ENCODE measurements at places on chromosomes 3 and 15.
A peak's percentile ranks its signal among the peaks of the same experiment; 100 is the strongest.

GRCh38 chr3:8550611-8551010, 49.0 kb downstream of the LMCD1 start:
- DNase-seq: no peak

- no peak for DNase-seq
Measured at GRCh38 chr15:63287109-63287508, 9.7 kb downstream of the APH1B start.

- DNase-seq: no peak
Measured at GRCh38 chr3:116958291-116958690, 248.7 kb downstream of the TUSC7 start.

GRCh38 chr3:110077093-110077492, 739.7 kb upstream of the DPPA4 start:
- DNase-seq: no peak

DNA sequence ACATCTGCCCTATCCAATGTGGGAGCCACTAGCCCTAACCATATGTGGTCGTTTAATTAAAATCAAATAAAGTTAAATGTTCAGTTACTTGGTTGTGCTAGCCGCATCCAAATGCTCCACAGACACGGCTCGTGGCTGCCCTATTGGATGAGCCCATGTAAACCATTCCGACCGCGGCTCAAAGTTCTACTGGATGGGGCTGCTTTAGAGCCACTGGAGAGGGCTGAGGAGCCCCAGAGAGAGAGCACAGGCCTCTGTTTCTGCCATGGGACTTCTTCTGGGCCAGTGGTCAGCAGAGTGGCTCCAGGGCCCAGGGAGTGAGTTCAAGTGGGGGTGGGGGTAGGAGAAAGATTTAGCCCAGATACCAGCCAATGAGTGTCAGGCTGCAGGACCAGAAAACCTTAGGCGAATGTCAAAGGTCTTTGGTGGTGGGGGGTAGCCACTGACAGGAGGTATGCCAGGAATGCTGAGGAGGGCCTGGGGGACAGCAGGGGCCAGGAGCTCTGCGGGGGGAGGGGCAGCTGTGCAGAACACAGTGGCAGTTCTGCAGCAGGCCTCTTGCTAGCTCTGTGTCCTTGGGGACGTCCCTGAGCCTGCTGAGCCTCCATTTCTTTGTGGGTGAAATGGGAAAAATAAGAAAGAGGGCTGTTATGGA, 30.1 kb downstream of the SPSB4 start:
- no peak for DNase-seq

GRCh38 chr15:84659904-84660781, 2.1 kb upstream of the NMB start:
- no peak for DNase-seq

DNA sequence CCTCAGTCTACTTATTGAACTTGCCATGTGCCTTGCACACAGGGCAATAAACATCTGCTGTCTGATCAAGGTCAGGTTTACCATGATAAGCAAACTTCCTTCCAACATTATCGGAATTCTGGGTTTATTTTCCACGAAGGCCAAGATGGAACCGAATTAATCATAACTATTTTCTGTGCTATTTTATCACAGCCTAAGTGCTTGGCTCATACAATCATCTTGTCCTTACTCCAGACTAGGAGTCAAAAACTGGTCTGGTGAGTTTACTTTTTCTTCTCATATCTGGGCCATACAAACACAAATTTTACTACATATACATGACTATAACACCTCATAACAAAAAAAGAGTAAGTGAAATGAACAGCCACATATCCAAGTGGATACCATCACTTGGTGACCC, 2.3 kb downstream of the FBN1 start:
- DNase-seq: no peak

- no peak for DNase-seq
Measured at GRCh38 chr3:185931777-185932612, 5.8 kb downstream of the TRA2B start.

GRCh38 chr3:8970971-8971589, 7.8 kb upstream of the RAD18 start:
- peak; percentile 59 for DNase-seq

GRCh38 chr15:29784413-29784812, 37.9 kb downstream of the TJP1 start:
- no peak for DNase-seq

DNA sequence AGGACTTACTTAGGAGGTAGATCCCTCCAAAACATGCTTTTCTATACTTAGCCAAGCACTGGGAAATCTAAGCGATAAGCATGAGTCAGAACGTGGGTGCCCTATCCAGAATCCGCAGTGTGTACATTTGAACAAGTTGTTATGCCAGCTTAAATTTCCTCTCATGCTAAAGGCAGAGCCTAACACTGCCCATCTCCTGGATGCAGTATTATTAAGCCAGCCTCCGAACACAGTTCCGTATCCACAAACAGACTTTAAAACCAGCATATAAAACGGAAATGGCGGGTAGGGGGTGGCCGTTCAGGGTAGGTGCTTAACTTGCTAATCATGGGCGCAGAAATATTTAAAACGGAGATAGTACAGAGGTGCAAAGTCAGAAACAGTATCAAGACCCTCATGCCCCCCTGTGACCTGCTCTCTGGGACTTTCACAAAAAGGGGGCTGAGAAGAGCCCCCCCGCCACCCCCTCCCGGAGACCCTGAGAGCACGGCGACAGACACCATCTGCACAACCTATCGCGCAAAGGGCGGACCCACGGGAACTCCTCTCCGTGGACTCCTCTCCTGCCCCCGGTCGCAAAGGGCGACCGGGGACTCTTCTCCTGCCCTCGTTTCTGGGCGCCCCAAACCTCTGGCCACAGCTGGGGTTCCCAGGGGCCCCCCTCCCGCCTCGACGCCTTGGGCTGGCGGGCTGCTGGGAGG, 889 bp upstream of the LRRIQ4 start:
- peak; percentile 36 for DNase-seq

DNA sequence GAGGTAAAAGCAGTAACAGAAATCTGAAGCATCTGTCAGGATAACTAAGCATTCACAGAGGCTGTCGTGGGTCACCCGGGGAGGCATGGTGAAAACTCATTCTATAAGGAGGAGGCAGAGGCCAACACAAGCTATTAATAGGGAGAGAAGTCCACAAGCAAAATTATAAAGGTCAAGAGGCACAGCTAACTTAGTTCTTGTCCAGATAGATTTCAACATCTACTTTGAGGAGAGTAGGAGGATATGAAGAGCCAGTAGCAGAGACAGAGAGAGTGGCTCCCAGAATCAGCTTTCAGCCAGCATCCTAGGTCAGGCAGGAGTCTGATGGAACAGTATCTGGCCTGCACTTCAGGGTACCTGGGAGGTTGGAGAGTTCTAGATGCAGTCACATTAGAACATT, 95.3 kb downstream of the STAC start:
- no peak for DNase-seq

DNA sequence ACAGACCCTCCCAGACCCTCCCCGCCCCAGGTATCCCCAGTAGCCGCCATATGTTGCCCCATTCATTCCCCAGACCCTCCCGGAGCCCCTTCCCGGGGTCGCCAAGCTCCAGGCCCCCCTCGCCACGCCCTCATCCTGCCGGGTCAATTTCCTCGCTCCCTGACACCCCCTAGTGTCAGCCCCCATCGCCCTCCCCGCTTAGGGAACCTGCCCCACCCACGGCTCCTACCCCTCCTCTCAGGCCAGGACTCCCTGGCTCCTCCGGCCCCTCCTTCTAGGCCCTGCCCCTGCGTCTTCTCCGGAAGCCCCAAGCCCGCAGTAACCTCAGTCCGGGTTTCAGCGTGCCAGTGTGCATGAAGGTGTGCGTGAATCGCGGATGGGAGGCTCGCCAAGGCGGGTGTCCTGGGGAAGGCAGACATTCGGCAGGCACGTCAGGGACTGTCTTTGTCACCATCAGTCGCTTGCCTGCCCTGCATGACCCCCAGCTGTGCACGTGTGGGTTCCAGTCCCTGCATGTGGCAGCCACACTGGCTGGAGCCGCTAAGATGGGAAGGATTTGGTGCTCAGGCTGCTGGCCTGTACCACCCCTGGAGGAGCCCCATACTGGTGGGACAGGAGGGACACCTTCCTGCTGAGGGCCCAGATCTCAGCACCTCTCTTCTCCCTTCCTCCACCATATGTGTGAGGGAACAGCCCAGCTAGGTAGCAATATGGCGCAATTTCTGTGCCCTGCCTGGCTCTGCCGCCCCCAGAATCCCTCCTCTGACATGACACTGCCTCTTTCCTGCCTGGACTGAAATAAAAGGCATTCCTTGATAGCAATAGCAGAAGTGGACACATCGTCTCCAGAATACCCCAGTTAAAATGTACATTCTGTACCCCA, 693 bp downstream of the DISP2 start:
- DNase-seq: no peak

GRCh38 chr3:178475062-178475461, 61.2 kb upstream of the KCNMB2 start:
- DNase-seq: no peak

GRCh38 chr15:49693498-49693897, 72.7 kb downstream of the DTWD1 start:
- no peak for DNase-seq

DNA sequence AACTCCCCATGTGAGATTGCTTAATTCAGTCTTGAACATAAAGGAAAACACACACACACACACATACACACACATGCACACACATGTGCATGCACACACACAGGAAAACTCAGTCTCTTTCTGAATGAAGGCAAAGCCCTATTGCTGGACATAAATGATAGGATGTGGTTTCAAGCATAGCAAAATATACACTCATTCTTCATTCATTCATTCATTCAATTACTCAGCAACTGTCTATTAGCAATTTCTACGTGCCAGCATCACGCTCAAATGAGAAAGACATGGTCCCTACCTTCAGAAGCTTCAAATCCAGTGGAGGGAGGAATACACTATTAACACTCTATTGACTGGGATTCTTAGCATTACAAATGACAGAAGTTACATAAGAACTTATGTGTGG, 41.8 kb upstream of the UBE2E2 start:
- no peak for DNase-seq

DNA sequence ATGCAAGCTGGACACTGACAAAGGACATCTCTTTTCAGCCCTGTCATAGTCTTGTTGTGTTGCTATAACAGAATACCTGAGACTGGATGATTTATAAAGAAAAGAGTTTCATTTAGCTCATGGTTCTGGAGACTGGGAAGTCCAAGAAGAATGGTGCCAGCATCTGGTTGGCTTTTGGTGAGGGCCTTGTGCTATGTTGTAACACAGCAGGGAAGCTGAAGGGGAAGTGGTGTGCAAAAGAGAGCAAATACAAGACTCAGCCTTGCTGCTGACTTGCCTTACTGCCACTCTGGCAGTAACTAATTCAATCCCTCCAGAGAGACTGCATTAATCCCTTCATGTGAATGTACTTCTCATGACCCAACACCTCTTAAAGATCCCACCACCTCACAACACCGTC, 356.3 kb upstream of the PROK2 start:
- no peak for DNase-seq

DNA sequence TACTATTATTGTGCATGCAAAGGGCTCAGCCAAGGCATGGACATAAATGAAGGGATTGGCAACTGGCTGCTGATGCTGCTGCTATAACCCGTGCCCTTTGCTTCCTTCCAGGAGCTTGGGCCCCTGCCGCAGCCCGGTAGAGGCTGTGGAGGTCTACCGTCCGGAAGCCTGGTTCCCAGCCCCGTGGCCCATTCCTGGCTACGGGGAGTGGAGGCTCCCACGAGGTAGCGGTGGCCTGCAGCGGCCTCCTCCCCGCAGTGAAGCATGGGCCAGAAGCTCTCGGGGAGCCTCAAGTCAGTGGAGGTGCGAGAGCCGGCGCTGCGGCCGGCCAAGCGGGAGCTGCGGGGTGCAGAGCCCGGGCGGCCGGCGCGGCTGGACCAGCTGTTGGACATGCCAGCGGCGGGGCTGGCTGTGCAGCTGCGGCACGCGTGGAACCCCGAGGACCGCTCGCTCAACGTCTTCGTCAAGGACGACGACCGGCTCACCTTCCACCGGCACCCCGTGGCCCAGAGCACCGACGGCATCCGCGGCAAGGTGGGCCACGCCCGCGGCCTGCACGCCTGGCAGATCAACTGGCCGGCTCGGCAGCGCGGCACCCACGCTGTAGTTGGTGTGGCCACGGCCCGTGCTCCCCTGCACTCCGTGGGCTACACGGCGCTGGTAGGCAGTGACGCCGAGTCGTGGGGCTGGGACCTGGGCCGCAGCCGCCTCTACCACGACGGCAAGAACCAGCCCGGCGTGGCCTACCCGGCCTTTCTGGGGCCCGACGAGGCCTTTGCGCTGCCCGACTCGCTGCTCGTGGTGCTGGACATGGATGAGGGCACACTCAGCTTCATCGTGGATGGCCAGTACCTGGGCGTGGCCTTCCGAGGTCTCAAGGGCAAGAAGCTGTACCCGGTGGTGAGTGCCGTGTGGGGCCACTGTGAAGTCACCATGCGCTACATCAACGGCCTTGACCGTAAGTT, 15.0 kb downstream of the SPSB4 start:
- DNase-seq: no peak

- no peak for DNase-seq
Measured at GRCh38 chr15:54035616-54036015, 57.4 kb downstream of the UNC13C start.

GRCh38 chr3:98733053-98733811, 29.9 kb upstream of the ST3GAL6 start:
- DNase-seq: no peak

- no peak for DNase-seq
Measured at GRCh38 chr15:40247406-40247971, 8.6 kb downstream of the PAK6 start.

DNA sequence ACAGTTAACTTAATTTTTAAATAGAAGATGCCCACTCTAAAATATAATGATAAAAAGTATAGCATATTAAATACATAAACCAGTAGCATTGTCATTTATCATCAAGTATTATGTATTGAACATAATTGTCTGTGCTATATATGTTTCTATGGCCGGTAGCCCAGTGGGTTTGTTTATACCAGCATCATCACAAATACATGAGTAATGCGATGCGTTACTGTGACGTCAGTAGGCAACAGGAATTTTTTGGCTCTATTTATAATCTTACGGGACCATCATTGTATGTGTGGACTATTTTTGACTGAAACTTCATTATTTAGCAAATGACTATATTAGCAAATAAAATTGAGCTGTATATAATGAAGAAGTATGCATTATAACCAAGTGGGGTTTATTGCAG, 82.1 kb downstream of the FLNB start:
- no peak for DNase-seq

DNA sequence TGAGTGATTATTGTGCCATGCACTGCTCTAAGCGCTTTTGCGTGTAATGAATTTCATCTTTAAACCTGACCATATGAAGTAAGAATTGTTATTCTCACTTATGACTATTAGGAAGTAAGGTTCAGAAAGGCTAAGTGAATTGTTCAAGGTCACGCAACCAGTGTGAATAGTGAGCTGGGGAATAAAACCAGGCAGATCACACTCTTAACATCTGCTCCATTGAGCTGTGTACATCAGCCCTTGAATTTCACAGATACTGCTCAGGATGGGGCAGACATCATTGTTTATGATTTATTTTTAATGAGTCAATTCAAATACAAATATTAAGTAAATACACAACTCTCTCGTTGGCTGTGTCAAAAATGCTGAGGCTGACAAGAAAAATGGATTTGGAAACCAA, 184.5 kb downstream of the FNDC3B start:
- DNase-seq: no peak

- DNase-seq: no peak
Measured at GRCh38 chr15:38085931-38086568, 151.6 kb downstream of the TMCO5A start.
